ENCODE measurements at places on chromosomes 6 and 20.

DNA sequence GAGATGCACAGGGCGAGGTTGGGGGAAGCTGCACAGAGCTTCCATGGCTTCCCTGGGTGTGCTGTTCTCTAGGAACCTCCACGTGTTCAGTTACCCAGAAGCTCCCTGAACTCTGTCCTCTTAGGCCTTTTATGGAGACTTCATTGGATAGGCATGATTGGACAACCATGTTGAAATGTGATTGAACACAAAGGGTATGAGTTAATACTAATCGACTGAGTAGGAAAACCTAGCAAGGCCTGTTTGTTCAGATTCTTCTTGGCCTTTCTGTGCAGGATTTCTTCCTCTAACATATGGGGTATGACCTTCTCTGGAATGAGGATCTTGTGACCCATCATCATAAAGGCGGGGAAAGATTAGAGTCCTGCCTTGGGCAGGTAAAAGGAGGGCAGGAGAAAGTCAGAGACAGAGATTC lies 70.7 kb upstream of the SMIM29 start:
- DNase-seq, result no peak

- DNase-seq, result no peak
These were observed 110.4 kb downstream of the LIN28B start for GRCh38 chr6:105067329-105067728.

DNA sequence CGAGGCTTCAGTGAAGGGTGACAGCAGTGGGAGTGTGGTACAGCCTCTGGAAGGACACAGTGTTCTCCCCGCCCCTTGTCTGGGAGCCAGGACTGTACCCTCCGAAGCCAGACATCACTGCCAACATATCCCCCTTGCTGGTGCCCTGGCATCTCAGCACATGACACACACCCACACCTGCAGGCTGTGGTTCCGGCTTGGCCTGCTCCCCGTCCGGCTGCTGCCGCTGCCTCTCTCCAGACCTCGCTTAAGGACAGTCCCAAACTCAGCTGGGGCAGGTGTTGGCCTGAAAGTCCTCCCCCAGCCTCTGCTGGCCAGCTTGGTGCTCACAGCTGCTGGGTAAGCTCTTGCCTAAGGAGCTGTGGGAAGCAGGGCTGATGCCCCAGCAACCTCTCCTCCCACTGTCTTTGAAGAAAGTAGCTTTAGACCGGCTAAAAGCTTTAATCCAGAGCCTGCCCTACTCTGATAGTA lies 7.0 kb downstream of the EMILIN3 start:
- DNase-seq, result no peak

- no peak for DNase-seq
These were observed 153.6 kb downstream of the BMP2 start for GRCh38 chr20:6920991-6921613.

DNA sequence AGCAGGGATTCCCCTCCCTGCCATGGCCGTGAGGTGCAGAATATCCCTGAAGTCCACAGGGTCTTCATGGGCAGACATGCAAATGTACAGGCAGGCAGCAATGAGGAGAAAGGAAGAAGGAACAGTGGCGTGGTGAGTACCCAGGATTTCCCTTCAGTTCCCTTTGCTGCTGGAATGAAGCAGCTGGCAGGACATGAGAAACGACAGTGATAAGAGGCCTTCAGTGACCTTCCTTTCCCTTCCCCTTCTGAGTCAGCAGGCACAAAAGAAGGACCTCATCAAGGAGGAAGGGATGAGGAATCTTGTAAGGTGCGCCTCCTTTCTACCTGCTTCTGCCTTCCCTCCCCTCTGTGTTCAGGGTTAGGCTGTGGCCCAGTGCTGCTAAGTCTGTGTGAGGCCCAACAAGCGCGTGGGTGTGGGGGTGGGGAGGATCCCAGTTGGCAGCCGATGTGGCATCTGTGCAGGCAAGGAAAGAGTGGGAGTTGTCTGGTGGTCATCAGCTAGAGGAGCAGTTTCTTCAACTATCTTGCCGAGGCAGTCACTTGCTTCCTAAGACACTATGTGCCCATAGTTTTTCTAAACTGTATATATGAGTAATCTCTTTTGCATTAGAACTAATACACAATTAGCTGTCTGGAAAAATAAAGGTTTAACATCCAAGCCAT lies 29.5 kb upstream of the FBXO9 start:
- DNase-seq, result no peak

- peak; percentile 88 for DNase-seq
These were observed 1.3 kb downstream of the LTB start for GRCh38 chr6:31580807-31581433.

- DNase-seq, result no peak
These were observed 68.1 kb downstream of the HFE start for GRCh38 chr6:26155061-26155930.

DNA sequence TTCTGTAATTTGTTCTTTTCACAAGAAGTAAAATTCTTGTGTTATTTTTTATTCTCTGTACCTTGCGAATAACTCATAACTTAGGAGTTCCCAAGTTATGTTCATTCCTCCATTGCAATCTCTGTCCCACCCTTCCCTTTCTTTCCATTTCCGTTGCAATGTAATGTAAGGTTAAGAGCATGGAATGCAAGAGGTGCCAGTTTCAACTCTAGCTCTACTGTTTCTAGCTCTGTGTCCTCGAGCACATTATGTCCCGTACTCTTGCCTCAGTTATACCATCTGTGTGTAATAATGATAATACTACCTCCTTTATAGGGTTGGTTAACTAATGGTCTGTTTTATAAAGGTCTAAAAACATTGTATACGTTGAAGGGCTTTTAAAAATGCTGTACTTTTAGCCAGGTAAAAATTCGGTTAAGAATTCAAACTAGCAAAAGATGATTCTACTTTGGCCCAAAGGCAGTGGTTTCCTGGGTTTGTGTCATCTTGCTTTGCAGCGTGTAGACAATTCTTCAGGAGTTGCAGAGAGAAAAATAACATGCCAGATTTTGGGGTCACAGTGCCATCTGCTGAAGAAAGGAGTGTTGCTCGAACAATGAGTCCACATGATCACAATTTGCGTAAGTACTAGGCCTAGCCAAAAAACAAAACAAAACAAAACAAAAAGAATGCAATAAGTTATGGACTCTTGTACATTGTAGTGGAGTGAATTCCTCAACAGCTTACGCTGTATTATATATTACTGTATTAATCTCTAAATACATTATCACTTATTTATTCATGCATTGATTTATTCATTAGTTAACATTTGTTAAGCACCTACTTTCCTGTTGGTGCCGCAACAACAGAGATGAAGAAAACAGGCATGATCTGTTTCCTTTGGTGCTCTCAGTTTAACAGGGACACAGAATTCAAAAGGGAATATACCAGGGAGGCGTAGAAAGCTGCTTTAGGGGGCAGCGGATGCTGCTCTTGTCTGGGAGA lies 10.0 kb upstream of the PFDN4 start:
- no peak for DNase-seq

GRCh38 chr20:58765780-58766179 lies 73.2 kb downstream of the NPEPL1 start:
- no peak for DNase-seq

DNA sequence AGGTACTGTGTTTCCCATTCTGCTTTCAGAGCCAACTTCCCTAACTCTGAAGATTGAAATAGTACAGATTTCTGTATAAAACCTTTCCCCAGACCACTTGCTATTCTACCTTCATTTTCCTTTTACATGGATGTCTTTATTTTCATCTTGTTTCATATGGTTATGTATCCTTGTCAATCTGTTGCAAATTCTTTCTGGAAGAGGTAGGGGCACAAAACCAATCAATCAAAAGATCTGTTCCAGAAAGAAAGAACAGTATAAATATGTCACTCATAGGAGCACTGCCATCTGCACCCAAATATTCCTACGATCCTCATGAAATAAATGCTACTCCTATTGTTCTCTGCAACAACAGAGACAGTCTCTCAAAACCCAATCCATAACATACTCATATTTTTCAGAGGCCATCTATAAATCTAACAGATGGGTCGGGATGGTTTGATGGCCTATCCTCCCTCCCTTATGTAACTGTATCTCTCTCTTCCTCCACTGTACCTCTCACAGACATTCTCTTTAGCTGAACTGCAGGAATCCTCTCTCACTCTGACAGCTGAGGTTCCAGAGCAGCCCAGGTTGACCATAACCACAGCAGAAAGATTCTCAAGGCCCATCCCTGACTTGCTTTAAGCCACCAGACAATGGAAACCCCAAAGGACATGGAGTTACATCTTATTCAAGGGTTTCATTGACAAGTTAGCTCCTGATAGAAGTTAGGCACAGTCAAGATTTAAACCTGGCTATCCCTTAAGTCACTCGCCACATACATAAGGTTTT lies 112.8 kb downstream of the ZMYND8 start:
- DNase-seq, result no peak

DNA sequence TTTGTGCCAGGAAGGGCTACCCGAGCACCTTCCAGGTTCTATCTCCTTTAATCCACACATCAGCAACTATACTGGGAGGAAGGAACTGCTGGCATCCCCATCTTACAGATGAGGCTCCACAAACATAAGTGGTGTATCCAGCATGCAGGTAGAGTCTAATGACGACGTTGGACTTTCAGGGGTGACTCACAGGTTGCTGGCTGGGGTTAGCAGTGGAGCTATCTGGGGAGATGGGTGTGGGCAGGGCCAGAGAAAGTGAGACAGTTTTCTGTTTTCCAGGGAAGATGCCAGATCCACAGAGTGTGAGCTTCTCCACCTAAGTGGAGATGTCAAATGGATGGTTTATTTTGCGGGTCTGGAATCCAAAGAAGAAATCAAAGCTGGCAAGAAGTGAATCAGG lies 31.8 kb downstream of the CDH22 start:
- DNase-seq, result no peak

- DNase-seq, result no peak
These were observed 358.2 kb downstream of the PLCB1 start for GRCh38 chr20:8490076-8490830.

GRCh38 chr20:41027872-41028358 lies 707 bp upstream of the TOP1 start:
- no peak for DNase-seq

- no peak for DNase-seq
These were observed 17.1 kb downstream of the KIF6 start for GRCh38 chr6:39707962-39708683.

DNA sequence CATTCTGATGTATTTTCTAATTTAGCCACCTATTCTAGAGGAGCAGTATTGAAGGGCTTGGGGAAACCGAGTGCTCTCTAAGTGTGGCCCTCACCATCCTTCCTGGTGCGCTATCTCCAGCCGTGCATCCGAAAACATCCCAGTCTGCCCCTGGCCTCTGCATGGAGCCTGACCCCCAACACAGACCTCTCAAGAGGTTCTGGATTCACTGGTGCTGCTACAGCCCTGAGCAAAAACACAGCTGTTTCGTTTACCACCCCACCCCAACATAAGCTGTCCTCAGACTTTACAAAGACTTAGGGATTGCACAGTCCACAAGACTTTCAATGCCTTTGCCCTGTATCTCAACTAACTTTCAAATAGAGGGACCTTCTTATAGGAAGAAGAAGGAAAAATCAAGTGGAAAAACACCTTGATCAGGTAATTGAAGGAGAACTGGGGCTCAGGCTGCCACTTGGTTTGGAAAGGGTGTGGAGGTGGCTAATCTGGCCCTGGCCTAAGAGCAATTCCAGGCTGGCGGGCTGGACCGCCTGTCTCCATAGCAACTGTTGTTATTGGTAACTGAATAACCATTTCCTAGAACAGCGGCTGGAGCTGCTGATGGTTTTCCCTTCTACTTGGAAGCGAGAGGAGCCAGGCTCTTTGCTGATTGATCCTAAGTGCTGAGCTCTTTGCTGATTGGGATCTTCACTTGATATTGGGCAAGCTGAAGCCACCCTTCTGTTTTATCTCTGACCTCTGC lies 90.2 kb upstream of the TOX2 start:
- DNase-seq, result no peak

DNA sequence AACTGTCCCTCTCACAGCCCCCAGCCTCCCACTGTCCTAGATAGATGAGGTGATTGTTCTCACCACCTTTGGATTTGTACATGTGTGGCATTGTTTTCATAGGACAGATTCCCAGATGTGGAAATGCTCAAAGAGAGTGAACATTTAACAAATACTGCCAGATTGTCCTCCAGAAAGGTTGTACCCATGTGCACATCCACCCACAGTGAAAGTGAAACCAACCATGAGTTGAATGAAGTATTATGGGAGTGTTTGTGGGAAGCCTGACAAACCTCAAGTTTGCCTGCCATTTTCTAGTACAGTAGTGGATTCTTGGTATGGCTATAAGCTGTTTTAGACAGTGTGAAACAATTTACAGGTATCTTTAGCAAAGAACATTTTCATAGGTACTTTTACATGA lies 42.7 kb downstream of the ANKRD6 start:
- peak; percentile 37 for DNase-seq

GRCh38 chr20:37522260-37523011 lies 1.4 kb downstream of the NNAT start:
- no peak for DNase-seq

DNA sequence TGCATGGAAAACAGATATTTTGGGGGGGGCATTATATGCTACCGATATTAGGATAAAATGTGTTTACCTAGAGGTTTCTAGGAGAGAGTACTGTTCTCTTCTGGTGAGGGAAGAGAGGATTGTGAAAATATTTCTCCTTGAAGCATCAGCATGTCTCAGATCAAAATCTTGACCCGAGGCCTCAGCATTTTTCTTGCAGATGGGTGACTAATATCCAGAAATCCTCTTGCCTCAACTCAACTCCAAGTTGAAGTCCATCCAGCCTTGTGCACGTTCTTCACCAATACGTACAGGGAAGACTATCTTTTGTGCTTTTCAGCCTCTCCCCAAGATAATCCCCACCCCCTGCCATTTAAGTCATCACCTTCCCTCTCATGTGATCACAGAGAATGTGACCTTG lies 59.5 kb downstream of the PRND start:
- no peak for DNase-seq

DNA sequence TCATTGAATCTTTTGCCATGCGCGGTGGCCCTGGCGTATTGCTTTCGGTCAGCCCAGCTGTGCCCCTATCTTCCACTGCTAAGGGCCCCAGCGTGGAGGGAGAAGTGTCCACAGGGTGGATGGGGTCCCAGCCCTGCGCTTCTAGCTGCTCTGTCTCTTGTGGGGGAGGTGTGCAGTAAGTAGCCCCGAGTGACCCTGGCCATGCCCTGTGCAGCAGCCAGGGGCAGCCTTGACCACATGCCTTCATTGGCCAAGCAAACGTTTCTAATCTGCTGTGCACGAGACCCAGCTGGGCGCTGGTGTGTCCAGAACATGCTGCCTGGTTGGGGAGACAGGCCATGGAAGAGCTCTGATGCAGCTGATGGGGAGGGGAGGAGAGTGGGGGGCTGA lies 13.6 kb downstream of the TMEM181 start:
- DNase-seq, result no peak

- no peak for DNase-seq
These were observed 445.4 kb upstream of the DEFB115 start for GRCh38 chr20:30811885-30812671.

DNA sequence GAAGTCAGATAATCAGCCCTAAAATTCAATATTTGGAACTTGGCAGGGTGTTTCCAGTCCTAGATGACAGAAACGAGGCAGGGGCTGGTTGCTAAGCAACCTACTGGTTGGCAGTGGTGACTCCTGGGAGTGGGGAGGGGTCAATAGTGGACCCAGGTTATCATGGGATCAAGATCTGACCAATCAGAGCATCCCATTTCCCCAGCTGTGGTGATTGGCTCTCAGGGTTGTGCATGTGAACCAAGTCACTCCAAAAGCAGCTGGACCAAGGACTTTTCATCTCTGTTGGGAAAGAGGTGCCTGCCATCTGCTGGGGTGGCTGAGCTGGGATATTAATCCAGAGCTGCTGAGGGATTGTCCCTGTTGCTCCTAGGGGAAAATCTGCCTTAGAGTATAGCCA lies 253.4 kb downstream of the PREX1 start:
- DNase-seq, result no peak

Measured in CD4-positive, alpha-beta T cell treated with Interleukin-21 for 1 hour (primary cell).